ENCODE measurements at places on chromosomes 2 and 18.

- no peak for DNase-seq
Measured at GRCh38 chr2:229578052-229578846, 136.1 kb downstream of the DNER start.

- DNase-seq, result no peak
Measured at GRCh38 chr18:46431522-46432171, 225.4 kb downstream of the LOXHD1 start.

DNA sequence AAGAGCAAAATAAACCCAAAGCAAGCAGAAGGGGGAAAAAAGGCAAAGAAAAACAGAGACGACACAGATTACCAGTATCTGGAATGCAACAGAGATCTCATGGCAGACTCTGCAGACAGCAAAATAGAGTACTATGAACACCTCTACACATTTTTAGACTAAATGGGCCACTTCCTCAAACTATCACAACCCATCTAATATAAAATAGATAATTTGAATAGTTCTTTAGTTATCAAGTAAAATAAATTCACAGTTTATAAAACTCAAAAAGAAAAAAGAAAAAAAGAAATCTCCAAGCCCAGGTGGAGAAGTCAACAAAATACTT lies 16.6 kb downstream of the SESTD1 start:
- DNase-seq, result no peak

- no peak for DNase-seq
Measured at GRCh38 chr2:48328942-48329723, 200.8 kb upstream of the STON1 start.

- DNase-seq, result no peak
Measured at GRCh38 chr18:32351032-32351431, 119.7 kb downstream of the GAREM1 start.

- no peak for DNase-seq
Measured at GRCh38 chr2:218067523-218067922, 1.5 kb upstream of the RUFY4 start.

DNA sequence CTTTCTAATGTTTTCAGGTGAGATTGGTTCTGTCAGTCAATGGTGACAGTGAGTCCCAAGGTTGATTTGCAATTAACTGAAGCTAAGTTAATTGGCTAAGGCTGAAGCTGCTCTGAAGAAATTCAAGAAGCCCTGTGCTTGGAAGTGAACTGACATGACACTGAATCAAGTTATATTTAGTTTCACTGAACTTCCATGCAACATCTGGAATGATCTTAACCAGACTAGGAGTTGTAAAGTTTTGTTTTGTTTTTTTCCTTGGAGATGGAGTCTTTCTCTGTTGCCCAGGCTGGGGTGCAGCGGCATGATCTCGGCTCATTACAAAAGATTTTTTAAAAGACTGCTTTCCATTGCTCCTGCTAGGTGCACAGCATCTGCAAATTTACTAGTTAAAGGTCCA lies 11.4 kb downstream of the SERPINB5 start:
- DNase-seq, result no peak

GRCh38 chr2:85813211-85813981 lies 59.6 kb downstream of the ATOH8 start:
- DNase-seq, result no peak

DNA sequence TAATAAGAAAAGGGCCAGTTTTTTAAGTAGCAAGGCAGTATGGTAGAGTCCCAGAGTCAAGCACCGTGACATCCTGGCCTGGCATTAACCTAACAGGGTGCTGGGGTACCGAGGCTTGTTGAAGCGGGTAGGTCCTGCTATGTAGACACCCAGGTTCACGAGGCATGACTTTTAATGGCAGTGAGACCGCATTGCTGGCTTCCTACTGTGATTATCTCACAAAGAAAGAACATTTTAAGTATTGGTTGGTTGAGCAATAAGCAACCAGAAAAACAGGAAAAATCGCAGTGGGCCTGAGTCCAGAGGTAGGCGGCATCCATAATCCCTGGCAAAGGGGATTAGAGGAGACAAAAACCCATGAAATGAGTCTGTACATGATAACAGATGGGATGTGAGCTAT lies 927.9 kb upstream of the ACVR2A start:
- DNase-seq, result no peak

GRCh38 chr18:62919109-62919838 lies 203.9 kb downstream of the PHLPP1 start:
- no peak for DNase-seq

GRCh38 chr18:54641734-54642133 lies 50.7 kb downstream of the DYNAP start:
- no peak for DNase-seq

All from GM20000 (cell line).